Stimulated activated CD4-positive, alpha-beta T cell treated with anti-CD3 and anti-CD28 coated beads, Interleukin-1b, Interleukin-23, amount 100 ng/mL, for 48 hours (primary cell): ENCODE measurements at places on chromosomes 6 and 20.
A peak's percentile ranks its signal among the peaks of the same experiment; 100 is the strongest.

GRCh38 chr6:7467007-7467897, 74.2 kb upstream of the DSP start:
- no peak for DNase-seq

- DNase-seq = no peak
Measured at GRCh38 chr6:88499845-88500699, 333.9 kb upstream of the CNR1 start.

- DNase-seq = no peak
Measured at GRCh38 chr20:58576603-58576970, 61.4 kb upstream of the APCDD1L start.

- no peak for DNase-seq
Measured at GRCh38 chr20:33635341-33635740, 26.8 kb upstream of the C20orf144 start.

DNA sequence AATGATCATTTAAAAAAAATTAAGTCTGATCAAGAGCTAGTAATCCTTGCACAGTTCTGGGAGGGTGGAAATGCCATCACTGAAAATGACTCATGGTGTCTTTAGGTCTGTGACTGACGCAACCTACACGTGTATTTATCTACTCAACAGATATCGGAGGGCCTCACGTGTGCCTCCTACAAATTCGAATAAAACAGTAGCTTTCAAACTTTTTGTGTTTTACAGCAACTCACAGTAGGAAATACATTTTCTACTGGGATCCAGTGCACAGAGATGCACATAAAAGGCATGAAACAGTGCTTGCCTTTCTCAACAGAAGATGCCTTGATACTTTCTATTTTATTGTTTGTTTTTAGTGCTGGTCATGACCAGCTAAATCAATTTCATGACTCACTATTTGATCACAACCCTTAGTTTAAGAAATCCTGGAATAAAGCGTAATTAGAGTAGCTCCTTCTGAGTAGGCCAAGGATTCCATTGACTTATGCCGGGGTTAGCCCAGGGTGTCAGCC, 210.0 kb upstream of the SNX9 start:
- DNase-seq = no peak

GRCh38 chr6:46756469-46757213, 9.9 kb downstream of the ANKRD66 start:
- DNase-seq = no peak

DNA sequence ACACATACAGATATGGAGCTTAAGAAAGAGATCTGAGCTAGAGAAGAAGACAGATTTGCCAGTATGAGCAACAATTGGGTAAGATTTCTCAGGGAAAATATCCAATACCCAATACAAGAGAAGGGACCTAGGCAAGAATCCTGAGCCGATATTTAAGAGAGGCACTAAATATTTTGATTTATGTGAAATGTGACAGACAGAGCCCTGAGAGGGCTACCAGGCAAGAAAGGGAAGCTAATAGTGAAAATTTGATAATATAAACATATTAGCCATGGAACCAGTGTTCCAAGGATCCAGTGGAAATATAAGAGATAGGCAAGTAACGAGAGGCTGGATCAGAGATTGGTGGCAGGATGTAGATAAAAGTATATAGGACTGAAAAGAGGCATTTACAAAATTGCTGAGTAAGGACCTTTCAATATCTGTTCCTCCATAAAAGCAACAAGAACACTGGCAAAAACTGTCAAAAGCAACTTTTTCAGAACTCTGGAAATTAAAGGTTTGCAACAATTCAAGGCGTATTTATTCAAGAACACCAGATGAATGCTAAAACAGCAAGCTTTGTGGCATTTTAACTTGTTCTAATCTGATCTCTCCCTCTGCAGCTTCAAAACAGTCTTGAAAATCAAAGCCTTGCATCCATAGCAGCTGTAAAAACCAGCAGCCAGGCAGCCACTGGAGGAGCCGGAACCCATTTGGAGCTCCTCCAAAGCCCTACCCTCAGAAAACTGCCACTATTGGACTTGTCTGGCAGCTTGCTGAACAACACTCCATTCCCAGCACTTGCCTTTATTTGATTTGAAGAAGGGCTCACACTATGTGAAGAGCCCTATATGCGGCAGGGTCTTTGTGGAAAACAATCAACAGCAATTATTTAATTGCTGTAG, 58.8 kb downstream of the REV3L start:
- DNase-seq = no peak

- DNase-seq = no peak
Measured at GRCh38 chr6:44485601-44486401, 98.3 kb downstream of the CDC5L start.

GRCh38 chr6:133899556-133899955, 10.6 kb downstream of the TCF21 start:
- DNase-seq = no peak

DNA sequence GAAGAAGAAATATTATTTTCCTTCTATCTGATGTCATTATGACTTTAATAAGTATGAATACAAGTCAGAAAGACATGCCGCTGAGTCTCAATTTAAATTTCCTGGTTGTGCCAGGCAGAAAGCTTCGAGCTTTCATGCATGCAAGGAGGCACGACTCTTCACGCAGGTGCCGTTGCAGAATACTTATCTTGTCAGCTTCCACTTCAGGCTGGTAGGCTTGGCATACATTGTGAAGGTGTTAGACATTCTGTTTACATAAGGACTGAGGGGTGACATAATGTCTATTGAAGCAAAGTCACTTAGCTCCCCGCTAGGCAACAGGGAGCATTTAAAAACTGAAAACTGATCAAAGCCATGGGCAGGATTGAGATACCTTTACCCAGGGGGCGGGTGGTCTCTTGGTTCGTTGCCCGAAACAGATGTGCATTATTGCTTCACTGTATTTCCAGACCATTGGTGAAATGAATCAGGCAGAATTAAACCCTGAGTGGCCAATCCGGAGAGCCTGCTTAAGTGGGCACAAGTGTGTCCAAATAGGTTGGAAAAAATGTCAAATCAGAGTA, 16.4 kb downstream of the BMP6 start:
- no peak for DNase-seq

GRCh38 chr6:57190140-57190539, 18.0 kb downstream of the BAG2 start:
- no peak for DNase-seq

DNA sequence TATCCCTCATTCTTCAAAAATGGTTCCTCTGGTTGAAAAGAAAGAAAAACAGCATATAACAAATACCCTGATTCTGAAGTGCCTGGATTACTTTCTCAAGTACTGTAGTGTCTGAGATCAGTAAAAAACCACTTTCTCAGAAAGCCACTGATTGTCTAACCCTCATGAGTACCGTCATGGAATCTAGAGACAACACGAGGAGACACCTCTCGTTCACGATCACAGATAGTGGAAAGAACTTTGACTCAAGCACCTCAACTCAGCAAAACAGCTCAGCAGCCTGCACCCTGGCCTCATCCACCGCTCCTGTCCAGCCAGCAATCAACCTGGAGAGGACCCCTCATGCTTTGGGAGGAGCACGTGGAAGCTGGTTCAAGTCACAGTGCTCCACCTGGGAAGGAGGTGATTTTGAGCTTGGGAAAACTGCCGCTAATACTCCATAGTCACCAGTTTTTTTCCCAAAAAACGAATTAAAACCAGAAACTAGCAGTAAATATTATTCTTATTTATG, 1.0 kb downstream of the SCML4 start:
- peak; percentile 71 for DNase-seq

DNA sequence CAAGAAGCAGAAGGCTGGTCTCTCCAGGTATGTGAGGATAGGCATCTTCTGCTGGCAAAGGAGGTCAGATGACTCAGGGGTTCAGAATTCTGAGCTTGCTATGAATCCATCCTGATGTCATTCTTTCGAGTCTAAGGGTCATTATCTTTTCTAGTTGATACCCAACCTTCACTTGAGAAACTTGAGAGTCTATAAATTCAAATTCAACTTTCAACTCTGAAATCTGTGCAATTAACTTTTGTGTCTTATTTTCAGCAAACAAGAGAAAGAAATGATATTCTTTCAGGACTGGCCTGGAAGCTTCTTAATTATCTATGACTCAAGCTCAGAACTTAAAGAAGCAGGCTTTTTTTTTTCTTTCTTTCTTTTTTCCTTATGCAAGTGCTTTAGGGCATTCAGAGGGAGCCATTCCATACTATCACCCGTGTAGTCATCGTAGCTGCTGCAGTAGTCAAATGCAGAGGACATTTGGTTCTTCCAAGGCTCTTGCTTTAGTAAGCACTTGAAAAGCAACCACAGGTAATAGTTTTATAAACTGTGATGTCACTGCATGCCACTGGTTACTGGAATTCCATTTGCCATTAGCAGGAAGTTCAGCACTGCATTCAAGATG, 93.0 kb downstream of the ADTRP start:
- no peak for DNase-seq

GRCh38 chr20:50380697-50381040, 129.5 kb upstream of the PTPN1 start:
- DNase-seq = no peak

DNA sequence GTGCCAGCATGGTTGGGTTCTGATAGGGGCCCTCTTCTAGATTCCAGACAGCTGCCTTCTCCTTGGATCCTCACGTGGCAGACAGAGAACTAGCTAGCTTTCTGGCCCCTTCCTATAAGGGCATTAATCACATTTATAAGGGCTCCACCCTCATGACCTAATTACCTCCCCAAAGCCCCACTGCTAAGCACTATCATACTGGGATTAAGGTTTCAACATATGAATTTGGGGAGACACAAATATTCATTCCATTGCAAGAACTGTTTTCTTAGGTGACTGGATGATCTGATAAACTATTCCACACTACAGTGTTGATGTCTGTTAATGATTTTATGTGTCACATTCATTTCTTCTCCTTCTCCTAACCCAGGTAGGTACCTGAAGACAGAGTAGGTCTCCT, 135.8 kb upstream of the COL21A1 start:
- DNase-seq = no peak

DNA sequence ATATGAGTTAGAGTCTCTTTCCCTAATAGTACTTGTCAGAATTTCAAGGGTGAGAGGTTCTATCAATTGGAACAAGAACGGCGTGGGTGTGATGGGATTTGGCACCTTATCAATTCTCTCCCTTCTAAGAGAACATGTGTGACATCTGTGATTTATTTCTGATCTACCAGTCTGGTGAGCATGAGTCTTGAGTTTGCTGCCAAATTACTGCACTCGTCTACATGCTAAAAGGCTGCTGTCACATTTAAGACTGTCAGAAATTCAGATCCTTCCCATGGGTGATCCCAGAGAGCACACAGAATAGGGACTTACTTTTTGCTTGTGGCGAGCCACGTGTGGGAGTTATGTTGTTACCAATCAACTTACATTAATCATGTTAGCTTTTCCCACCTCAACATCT, 370.2 kb upstream of the SASH1 start:
- no peak for DNase-seq

DNA sequence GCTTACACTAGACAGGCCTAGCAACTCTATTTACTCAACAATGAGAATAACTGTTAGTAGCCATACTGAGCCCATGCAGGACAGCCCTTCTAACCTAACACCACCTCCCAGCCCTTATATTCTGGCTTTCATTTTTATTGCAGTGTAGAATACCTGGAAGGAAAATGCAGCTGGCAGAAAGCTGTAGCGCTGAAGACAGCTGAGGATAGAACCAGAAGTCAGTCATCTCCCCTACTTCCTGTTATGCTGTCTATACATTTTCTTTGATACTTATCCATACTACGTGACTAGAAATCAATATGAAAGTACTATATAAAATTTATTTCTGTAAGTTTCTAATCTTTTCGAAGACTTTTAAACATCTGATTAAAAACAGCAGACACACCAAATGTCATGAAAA, 182.6 kb upstream of the SHLD1 start:
- DNase-seq = no peak

GRCh38 chr20:45993197-45993951, 15.3 kb upstream of the MMP9 start:
- no peak for DNase-seq

- DNase-seq = no peak
Measured at GRCh38 chr6:64672651-64673050, 1034.4 kb downstream of the EYS start.

GRCh38 chr20:37291724-37292126, 2.3 kb downstream of the MANBAL start:
- no peak for DNase-seq

DNA sequence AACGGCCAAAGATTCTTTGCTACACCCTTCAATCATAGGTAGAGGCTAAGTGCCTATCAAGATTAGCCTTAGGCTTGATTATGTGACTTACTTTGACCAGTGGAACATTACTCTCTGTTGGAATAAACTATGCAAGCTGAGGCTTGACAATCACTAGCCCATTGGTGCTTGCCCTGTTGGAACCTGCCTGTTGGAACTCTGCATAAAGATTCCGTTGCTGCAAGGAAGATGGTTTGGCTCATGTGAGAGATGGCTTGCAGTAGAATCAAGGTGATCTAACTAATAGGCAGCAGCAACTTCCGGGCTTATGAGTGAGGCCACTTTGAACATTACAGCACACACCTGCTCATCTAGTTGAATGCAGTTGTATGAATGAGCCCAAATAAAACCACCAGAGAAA, 227.7 kb upstream of the TSHZ2 start:
- no peak for DNase-seq

GRCh38 chr6:106474466-106474865, 113.9 kb downstream of the CRYBG1 start:
- DNase-seq = no peak
